Spinal cord (tissue), 10 donors: ENCODE measurements at places on chromosomes 2 and 18. TPM values are rescaled to one million over a fixed set of nuclear protein-coding genes. Genes with fewer than 3 reads are reported as not detected.

DNA sequence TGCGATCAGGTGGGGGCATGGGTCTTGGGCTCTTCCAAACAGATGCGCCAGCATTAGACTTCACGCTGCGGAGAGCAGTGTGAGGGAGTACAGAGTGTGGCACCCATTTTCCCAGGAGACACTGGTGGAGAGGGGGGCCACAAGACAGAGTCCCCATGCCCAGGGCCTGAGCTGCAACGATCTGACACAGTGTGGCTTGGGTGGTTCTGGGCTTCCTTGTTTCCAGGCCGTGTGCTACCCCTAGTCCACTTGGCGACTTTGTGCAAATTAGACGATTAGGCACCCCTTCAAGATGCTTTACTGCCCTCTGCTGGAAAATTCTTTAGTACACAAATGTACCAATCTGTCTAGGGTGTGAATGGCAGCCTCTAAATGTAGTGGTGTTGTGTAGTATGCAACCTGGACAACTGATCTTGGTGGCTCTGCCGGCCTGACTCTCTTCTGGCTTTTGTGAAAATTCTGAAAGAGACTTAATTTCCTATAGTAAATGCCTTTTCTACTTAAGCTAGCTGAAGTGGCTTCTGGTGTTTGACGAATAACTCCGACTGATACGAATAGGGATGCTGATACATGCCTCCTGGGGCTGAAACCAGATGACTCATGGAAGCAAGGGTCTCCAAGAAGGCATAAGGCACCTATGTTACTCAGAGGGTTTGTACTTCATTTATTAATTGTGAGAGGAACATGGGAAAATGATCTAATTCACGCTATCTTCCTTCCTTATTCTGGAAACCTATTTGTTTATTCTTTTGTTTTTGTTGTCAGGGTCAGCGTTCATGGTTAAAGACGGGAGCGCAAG is 92.3 kb upstream of the SMAD2 start:
- no peak for DNase-seq

- no peak for DNase-seq
Observed at GRCh38 chr2:94874277-94874997, 3.2 kb downstream of the TEKT4 start.

DNA sequence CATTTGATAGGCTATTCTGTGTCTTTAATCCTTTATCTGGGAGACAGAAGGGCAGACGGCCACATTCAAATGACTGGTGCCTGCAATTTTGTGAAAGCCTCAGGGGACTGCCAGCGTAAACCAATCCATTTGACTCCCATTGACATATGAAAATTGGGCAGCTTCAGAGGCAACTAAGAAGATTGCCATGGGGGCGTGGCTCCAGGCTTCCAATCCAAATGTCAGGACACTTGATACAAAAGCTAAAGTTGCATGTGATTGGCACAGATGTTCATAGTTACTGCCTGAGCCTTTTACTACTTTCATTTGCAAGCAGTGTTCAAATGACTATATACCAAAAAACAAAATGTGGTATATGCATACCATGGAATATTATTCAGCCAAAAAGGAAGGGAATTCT is 42.0 kb downstream of the SPC25 start:
- no peak for DNase-seq

KCNE4 gene
- total RNA-seq = 23.8 TPM

DNA sequence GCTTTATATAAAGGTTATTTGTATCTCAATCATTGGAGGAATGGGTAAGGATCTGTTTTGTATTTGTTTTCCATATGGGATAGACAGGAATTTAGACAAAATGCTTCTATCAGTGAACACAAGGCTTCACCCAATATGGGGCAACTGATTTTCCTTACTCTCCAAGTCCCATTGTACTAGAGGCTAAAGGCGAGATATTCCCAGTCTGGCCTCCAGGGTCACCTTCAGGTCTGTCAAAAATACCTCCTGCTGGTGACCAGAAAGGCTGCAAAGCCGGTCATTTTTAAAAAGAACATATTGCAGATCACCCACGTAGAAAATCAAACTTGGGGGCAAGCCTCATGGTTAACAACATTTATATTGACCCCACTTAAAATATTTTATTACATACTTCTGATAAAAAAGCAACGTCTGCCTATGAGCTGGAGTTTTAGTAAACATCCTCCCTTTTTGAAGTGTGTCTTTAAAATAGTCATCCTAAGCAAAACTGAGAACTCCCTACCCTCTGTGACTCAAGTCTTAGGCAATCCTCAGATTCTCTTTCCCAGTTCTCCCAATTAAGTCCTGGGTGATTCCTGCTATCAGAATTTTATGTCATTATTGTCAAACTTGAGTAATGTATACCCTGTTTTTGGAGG is 276.6 kb downstream of the MREG start:
- no peak for DNase-seq

DNA sequence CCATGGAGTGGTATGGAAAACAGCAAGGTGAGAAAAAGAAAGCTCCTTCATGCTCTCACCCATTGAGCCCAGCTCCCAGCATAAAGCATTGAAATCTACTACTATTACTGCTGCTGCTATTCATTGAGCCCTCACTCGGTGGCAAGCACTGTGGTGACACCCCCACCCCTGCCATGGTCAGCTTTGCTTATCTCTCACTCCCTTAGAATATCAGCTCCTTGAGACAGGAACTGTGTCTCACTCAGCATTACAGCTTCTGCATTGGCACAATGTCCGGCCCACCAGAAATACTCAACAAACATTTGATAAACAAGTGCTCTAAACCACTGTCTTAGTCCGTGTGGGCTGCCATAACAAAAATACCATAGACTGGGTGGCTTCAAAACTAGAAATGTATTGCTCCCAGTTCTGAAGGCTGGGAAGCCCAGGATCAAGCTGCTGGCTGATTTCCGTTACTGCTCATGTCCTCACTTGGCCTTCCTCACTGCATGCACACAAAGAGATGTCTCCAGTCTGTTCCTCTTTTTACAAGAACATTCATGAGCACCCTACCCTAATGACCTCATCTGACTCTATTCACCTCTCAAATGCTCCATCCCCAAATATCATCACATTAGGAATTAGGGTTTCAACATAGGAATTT is 116.3 kb downstream of the ZBTB7C start:
- DNase-seq = no peak

DNA sequence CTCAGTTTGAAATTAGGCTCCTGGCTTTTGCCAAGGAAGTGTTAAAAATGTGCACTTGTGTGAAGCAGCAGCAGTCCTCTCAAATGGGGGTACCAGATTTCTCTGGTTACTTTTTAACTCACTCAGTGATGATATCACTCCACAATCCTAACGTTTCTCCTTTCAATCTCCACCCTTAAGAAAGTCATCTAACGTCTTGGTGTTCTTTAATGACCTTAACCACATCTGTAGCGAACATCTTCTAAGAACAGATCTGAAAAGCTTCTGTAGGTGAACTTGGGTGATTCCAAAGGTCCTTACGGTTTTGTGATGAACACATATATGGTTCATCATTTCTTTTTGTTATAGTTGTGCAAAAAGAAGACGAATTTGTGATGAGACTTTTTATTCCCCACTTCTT is 73.2 kb downstream of the DOCK10 start:
- no peak for DNase-seq

GRCh38 chr18:10350661-10351060 is 103.8 kb upstream of the APCDD1 start:
- no peak for DNase-seq
